ENCODE measurements at places on chromosomes 5 and 9.

DNA sequence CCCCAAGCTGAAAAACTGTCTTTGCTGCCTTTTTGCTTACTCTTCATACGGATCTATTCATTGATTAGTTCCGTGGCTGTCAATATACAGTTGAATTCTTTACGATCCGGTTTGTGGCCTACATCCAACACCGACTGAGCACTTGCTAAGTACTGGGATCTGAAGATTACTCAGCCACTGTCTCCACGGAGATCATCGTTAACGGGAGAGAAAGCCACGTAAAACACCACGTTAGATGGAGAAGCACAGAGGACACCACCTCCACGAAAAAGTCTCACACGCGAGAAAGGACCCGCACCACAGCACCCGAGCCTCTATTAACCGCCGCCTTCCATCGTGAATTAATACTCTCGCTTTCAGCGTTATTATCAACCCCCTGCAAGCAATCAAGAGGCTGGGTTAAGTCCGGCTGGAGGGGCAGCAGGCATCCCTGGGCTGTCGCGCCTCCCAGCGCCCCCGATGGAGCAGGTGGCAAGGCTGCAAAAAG is 650 bp downstream of the ELP1 start:
- DNase-seq: peak; percentile 4

- DNase-seq: peak; percentile 44
Measured at GRCh38 chr5:41270423-41271251, 57.3 kb upstream of the C6 start.

GRCh38 chr9:2469681-2470221 is 151.8 kb upstream of the VLDLR start:
- peak; percentile 19 for DNase-seq

- DNase-seq: no peak
Measured at GRCh38 chr5:171614971-171615653, 170.5 kb upstream of the SMIM23 start.

DNA sequence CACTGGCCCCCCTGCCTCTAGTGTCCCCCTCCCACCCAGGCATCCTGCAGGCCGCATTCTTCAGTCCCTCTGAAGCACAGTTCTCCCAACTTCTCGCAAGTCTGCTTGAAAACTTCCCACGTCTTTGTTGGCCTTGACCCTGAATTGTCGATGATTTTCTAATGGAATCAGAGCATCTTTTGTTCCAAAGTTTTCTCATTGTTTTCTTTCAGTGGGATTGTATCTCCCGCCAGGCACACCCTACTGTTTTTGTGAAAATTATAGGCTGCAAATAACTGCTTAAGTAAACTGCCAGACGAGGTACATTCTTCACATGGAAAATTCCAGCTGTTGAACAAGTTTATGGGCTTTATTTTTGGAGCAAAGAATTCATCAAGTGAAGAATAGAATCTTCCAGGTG is 122.6 kb upstream of the SLC25A48 start:
- no peak for DNase-seq

DNA sequence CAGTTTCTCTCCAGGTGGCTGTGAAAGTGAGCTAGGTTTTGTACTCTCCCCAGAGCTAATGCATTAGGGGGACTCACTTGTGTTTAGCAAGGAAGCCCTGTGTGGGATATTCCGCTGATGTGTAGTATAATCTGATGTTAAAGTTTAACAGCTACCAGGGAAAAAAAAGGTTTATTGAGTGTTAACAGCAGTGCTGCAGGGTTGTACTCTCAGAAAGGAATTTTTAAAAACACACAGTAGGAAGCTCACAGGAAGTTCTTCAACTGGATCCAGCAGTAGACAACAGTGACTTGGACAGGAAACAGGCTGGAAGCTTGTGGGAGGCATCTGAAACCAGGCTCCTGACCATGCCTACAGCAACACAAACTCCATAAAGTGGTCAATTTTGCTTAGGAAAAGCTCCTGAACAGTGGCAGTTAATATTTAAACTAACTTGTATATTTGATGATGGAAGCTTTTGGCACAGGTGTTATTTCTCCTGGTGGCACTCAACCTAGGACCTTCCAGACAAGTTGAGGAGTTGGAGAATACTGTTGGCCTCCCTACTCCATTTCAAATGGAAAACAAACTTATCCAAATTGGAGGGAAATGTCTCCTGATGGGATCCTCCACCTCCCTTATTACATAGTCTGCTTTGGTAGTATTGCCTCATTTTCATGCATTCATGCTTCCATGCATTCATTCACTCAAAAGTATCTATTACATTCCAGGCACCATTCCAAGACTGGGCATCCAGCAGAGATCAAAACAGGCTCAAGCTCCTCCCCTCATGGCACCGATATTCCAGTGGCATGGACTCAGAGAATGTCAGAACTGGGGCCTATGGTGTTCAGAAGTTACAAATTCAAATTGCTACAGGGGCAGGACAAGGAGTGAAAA is 54.7 kb downstream of the FOXD1 start:
- no peak for DNase-seq

- DNase-seq: no peak
Measured at GRCh38 chr9:126327006-126327713, 531 bp downstream of the MVB12B start.

DNA sequence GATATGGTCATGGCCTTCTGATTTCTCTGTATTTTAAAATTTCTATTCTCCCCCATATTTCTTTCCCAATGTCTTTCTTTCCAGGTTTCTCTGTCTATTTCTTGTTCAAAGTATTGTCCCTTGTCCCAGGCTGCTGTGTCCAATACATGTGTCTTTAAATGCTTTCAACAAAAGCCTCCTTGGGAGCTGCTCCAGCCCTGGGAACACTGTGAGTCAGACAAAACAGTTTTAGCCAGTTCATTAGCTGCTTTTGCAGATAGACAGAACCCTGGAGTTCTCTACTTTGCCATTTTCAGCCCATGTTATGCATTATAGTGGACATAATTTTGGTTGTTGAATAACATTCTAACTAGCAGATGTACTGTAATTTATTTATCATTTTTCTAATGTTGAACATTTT is 20.5 kb upstream of the JAK2 start:
- no peak for DNase-seq

GRCh38 chr9:27933210-27934025 is 360.1 kb upstream of the C9orf72 start:
- DNase-seq: no peak

DNA sequence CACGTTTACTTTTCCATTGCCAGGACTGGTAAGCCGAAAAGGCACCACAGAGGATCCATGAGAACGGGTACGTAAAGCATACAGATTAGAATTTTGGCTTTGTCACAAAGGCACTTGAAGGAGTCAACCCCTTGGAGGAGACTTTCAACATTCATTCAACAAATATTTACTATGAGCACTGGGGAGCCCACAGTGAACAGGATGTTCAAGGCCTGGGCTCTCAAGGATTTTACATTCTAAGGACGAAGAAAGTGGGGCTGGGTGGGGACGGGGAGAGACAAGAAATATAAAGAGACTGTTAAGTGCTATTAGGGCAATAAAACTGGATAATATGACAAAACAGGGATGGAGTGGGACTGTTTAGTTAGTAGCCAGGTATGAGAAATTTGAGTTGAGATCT is 66.0 kb downstream of the KLF4 start:
- DNase-seq: no peak

DNA sequence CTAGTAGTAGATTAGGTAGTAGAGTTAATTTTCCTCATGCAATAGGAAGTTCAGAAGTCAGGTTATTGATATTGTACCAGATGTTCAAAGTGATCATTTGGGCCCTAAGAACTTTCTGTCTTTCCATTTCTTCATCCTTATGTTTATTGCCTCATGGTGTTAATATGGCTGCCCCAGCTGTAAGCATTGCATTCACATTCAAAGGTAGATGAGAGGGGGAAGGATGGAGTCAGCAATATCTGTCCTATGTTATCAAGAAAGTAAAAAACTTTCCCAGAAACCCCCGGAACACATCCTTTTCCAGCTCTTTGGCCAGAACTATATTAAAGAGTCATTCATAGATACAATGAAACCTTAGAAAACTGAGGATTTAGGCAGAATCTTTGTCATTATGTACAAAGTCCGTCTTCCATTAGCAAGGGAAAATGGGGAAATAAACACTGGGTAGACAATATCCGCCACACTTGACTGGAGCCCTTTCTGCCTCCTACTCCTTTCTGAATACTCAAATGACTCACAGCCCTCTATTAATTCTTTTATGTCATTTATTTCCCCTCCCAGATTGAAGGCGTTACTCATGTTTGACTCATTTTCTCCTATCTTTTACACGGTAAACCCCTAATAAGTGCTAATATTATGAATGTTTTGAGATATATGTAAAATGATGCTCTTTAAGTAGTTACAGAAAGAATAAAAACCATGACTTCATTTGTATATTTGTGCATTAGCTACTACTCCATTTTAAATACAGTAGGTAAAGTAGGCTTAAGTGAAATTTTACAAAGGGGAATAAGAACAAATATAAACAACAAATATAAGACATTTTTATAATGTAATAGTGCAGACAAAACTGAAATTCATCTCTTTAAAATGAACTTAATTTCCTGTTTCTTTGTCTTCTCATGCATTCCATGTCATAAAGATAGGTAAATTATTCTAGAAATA is 127.6 kb downstream of the SLF1 start:
- no peak for DNase-seq

DNA sequence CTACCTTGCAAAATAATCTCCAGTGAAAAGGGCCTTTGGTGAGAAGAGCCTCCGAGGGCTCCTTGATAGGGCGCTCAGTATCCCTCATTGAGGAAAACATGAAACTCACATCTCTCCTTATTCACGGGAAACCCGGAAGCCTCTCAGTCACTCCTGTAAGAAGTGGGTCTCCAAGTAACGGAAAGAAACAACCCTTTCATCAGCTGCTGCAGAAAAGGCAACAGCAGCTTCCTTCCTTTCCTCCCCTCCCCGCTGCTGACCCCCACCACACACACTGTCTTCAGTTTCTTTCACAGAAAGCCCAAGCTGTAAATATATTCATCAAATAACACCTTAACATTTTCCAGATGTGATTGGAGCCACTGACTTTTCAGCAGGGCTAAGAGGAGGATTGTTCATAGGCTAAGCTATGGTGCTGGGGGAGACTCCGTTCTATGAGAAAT is 81.4 kb downstream of the C9orf152 start:
- DNase-seq: no peak

DNA sequence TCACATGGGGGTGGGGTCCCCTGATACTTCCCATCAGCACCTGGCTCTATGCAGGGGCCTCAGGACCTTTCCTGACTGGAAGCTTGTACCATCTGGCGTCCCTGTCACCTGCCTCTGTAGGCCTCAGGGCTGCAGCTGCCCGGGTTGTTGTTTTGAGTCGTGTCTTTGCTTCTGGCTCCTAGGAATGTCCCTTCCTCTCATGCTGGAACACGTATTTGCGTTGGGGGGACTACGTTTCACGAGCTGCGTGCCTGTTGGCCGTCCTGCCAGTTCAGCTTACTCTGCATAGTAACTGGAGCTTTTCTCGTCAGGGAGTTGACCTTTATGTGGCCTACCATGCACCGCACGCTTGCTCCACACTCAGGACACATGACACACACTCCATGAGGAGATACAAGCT is 54.9 kb upstream of the IRX4 start:
- no peak for DNase-seq

- no peak for DNase-seq
Measured at GRCh38 chr5:171657473-171657872, 128.1 kb upstream of the SMIM23 start.

Data from fibroblast of skin of abdomen (primary cell).